ENCODE measurements at places on chromosomes 6 and 20.
A peak's percentile ranks its signal among the peaks of the same experiment; 100 is the strongest.

GRCh38 chr6:29760328-29760727 lies 37.1 kb downstream of the HLA-F start:
- no peak for DNase-seq

DNA sequence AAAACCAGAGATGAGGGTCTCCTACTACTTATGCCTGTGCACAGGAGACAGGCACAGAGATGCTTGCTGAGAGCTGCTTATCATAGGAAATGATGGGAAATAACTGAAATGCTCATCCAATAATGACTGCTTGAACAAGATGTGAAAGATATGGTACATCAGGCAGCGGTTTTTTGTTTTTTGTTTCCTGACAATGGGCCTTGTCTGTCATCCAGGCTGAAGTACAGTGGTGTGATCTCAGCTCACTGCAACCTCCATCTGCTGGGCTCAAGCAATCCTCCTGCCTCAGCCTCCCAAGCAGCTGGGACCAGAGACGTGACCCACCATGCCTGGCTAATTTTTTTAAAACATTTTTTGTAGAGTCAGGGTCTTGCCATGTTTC lies 1.2 kb upstream of the RIPOR3 start:
- no peak for DNase-seq

DNA sequence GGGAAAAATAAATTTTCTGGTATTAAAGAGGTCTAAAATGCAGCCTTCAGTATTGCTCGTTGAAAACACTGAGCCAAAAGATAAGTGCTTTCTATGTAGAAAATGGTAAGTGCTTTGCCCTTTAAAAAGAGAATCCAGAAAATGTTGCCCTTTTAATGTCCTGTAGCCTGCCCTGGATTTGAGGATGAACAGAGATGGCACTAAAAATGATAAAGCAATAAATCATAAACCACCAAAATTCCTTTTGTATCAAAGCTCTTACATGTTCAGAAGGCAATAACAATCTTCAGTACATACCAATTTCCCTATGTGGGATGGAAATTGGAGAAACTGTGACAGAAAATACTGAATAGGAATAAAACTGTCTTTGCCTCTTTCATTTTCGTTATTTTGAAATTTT lies 405.8 kb downstream of the PHF3 start:
- no peak for DNase-seq

DNA sequence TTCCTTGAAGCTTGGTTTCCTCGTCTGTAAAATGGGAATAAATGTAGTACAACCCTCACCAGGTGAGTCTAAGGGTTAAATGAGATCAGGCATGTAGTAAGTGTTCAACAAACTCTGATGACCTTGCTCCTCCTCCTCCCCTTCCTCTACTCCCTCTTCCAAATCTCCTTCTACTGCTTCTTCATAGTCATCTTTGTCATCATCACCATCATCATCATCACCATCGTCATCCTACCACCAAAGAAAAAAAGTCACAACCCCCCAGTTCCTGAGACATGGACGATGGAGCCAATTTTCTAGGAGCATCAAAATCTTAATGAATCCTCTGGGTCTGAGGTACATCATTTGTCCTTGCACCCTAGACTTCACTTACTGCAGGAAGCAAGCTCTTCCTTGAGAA lies 240.0 kb downstream of the ANKRD60 start:
- no peak for DNase-seq

DNA sequence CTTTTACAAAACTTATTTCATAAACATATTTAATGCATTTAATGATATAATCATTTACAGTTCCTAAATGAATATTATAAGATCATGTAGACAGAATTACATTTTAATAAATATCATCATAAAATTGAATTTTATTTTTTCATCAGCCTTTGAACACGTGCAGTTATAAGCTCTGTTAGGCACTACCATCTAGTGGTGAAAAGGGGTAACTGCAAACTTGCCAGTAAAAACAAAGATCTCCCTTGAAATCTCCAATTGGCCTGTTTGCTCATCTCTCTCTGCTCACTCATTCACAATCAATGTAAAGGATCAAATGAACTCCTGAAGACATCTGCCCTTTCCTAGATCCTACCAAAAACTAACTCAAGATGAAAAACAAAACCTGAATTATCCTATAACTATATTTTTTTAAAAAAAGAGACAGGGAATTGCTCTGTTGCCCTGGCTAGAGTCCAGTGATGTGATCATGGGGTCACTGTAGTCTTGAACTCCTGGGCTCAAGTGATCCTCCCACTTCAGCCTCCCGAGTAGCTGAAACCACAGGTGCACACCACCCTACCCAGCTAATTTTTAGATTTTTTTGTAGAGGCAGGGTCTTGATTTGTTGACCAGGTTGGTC lies 31.7 kb downstream of the SAMHD1 start:
- no peak for DNase-seq

DNA sequence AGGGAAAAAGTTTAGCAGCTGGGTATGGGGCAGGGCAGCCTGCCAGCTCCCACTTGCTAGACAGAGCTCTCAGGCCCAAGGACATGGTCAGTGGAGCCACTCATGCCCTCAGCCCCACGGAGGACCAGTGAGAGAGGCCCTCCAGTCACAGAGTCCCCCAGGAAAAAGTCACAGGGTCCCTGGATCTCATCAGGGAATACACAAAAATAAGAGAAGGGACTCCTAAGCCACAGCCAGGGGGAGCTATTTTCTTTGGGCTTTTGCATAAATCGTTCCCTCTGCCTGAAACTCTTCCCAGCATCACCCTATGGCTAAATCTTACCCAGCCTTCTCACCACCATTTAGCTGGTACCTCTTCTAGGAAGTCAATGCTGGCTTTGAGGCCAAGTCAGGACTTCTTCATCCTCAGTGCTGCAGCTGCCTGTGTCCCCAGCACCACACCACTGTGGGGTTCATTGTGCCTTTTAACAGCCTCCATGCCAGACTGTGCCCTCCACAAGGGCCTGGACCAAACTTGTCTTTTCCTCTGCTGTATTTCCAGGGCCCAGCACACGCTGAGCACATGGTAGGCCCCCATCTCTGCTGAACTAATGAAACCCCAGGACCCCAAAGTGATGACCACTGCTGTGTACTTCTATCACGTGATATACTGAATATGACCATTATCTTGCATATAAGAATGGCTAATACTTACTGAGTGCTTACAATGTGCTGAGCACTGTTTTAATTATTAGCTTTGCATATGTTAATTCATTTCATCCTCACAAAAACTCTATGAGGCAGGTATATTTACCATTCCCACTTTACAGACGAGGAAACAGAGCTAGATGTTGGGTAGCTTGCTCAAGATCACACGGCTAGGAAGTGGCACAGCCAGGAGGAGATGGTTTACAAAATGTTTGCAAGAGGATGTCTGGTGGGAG lies 2.0 kb downstream of the ZNF335 start:
- peak; percentile 55 for DNase-seq

DNA sequence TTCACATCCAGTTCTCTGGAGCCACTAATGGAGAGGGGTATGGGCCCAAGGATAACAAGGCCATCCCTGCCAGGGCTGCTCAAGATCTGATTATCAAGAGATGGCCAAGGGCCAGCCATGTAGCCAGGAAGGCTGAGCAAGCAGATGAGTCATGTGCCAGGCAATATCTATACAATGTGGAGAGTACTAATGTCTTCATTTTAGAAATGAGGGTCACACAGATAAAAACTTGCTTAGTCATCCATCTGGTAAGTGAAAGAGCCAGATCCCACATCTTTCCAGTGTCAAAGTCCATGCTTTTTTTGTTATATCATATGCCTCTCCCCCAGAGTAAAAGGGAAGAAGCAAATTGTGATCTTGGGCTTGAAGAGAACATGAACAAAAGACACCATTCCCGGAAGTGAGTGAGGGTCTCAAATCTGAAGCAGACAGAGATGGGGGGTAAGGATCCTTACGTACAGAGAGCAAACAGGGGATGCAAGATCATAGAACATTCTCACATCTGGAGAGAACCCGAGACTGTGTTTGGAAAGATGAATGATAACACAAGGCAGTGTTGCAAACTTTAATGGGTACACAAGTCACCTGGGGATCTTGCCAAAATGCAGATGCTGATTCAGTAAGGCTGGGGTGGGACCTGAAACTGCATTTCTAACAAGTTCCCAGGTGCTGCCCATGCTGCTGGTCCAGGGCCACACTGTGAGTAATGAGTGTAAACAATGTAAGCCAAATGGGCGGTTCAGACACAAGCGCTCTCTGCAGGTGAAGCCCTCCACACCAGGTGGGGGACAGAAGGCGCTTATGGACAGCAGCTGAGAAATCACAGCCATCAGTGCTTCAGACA lies 20.0 kb upstream of the GSTA3 start:
- no peak for DNase-seq

GRCh38 chr6:73774311-73774774 lies 78.3 kb downstream of the CD109 start:
- no peak for DNase-seq

DNA sequence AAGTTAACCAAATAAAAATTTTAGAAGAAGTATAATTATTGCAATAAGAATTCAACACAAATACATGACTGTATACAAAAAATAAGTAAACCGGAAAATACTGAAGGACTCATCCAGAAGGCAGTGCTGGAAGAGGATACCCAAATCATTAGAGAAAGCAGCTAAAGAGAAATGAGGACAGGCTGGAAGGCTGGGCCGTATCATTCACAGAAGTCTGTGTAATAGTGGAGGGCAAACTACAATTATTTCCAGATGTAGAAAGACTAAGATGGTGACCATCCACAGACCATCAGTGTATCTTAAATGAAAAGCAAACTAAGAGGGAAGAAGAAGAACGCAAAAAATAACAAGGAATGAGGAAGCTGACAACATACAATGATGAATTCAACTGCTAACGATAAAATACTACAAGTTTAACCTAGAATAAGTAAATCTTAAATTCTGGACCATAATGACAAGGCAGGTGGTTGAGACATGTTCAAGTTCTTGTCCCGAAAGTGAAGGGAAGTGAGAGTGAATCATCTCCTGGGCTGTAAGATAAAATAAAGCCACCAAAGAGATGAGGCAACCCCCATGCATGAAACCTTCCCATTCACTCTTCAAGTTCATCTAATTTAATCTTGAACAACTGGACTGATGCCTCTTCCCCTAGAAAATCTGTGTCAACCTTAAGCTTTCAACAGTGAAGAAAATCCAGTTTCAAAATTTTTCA lies 71.5 kb downstream of the SLC23A2 start:
- no peak for DNase-seq

GRCh38 chr6:16313732-16314131 lies 75.3 kb downstream of the GMPR start:
- no peak for DNase-seq

DNA sequence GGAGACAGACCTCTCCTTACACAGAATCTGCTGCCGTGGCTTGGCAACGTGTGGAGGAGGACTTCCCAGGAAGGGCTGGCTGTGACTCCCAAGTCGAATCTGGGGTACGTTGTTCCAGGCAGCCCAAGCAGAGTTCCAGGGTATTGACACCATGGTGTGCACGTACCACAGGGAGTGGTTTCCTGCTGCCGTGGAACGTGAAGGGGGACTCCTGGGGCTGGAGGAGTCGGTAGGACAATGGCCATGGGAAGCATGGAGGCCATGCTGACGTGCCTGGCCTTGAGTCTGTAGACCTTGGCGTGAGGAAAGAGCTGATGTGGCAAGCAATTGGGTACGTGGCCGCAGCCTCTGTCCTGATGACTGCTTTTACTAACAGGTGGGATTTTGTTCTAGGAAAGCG lies 119.3 kb downstream of the TULP4 start:
- DNase-seq = no peak

DNA sequence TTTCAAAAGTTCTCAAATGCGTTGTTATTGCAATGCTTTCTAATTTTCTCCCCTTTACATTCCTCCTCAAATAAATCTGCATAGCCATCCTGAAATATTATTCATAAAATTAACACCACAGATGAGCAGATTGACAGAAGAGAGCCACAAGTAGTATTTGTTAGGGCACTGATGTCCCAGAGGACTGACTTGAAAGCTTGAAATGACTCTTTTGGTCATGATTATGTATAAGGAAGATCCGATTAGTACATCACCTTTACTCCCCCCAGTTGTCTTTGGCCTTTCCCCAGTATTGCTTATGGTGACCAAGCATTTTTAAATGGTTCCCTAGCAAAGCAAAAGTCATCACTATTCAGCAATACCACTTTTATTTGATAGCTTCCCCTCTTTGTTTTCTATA lies 187.6 kb downstream of the ADAT2 start:
- DNase-seq = no peak

DNA sequence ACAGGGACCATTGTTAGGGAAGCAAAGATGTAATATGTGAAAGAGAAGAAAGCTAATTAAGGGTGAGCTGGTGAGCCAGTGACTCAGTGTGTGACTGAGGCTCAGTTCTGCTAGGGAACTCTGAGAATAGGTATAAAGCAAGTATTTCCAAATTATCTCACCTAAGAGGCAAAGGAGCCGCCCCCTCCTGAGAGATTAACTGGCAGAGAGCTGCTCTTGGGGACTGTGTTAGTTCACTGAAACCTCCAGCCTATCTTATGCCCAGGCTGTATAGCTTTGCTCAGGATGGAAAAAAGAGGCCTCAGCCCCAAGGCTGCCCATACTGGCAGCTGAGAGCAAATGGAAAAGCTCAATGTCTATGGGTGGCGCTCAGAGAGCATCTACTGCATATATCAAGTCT lies 152.0 kb downstream of the PAK5 start:
- DNase-seq = no peak

GRCh38 chr6:31640612-31641011 lies 11.8 kb downstream of the BAG6 start:
- DNase-seq = no peak

DNA sequence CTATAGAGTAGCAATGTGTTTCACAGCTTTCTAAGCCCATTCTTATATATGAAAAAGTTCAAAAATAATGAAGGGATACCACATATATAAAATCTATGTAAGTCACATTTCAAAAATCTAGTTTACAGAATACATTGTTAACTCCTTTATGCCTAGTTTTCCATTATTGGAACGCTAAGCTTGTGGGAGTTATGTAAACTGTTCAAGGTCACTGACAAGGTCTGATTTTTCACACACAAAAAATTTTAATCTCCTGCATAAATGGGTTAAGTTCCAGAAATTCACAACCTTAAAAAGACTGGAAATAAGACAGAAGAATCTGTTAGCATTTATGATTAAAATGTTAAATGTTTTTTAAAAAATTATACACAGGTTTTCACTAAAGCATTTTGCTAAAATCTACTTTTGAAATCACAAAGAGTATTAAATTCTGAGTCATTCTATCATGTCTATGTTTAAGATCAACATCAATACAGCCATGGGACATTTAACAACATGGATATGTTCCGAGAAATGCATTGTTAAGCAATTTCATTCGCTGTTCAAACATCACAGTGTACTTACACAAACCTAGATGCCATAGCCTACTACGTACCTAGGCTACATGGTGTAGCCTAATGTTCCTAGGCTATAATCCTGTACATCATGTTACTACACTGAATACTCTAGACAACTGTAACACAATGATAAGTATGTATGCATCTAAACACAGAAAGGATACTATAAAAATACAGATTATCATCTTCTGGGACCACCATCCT lies 25.4 kb downstream of the ATG5 start:
- DNase-seq = no peak

GRCh38 chr6:150575836-150576235 lies 23.8 kb upstream of the PLEKHG1 start:
- no peak for DNase-seq

- no peak for DNase-seq
These were observed 28.3 kb upstream of the NOL4L start for GRCh38 chr20:32613192-32614053.

Measured in NCI-H1930 (cell line).